ENCODE measurements at places on chromosomes 3 and 15. TPM values are rescaled to one million over a fixed set of nuclear protein-coding genes. Genes with fewer than 3 reads are reported as not detected.

The HESX1 gene
- 1.6 TPM for total RNA-seq

The SOX14 gene
- not detected for total RNA-seq

The GOLGA8J gene
- total RNA-seq: not detected

The CAPN3 gene
- total RNA-seq: 0.83 TPM

The ZNF280D gene
- total RNA-seq: 16.8 TPM

The ACP3 gene
- not detected for total RNA-seq

The LRRIQ4 gene
- not detected for total RNA-seq

The STAB1 gene
- total RNA-seq: 0.17 TPM

The AQP9 gene
- not detected for total RNA-seq

The MKRN3 gene
- total RNA-seq: 3.2 TPM

The C3orf20 gene
- 0.12 TPM for total RNA-seq

GRCh38 chr3:16653712-16654111, 48.5 kb upstream of the DAZL start:
- DNase-seq: no peak

GRCh38 chr3:55330355-55330754, 156.8 kb downstream of the WNT5A start:
- no peak for DNase-seq

GRCh38 chr3:86410587-86410986, 580.4 kb downstream of the VGLL3 start:
- DNase-seq: no peak

DNA sequence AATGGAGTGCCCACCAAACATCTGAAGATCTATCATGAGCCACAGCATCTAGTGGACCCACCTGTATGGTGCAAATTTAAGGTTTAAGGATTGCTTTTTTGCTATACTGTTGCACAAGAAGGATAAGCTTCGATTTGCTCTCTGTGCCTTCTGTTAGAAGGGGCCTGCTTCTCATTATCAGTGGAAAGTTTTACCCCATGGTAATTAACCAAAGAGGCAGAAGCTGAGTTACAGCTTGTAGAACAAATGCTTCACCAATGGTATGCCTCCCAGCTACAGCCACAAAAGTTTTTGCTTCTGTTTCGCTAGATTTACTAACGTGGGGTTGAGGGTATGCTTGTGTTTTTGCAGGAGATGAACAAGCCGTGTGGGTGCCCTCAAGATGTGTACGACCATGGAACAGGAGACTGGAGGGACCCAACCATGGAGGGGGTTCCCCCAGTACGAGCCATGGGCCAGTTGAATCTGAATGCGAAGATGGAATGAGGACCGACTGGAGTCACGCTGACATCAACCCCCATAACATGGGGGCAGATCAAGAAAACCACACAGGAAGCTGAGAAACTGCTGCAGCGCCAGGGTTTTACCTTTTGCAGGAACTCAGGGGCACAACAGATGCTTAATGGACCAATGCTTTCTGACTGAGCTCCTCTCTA, 43.5 kb downstream of the ACAD9 start:
- DNase-seq: peak; percentile 80

GRCh38 chr15:79035111-79035601, 55.4 kb downstream of the RASGRF1 start:
- DNase-seq: no peak

GRCh38 chr15:83954506-83954905, 281.1 kb upstream of the GOLGA6L4 start:
- DNase-seq: no peak

DNA sequence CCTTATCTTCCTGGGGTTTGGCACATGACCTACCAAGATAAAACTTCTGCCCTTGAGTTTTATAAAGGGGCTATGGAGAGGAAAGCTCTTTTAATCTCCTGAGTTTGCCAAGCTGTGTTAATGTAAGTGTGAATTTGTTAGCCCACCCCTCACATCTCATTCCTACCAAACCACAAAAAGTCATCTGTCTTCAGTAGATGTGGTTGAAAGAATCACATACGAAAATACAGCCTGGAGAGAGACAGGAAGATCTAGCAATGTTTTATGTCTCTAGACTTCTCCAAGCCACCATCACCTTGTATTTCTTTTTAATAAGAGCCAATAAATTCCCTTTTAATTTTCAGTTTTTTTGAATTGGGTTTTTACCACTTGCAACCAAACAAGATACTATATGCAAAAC, 68.9 kb upstream of the ZNF280D start:
- DNase-seq: no peak

DNA sequence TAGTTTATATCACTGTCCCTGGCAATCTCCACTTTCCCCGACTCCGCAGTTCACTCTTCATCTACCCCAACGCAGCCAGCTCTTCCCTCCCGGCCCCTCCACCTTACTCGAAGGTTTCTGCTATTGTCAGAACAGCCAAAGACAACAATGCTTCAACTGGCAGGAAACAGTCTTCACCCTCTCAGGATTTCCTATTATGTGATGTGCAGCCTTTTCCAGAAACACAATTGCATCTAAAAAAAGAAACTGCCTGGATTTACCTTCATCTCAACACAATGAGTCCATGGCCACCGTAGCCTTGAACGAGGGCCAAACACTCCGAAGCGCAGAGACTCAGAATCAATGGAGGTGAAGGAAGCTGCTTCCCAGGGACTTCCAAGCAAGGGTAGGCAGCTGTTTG, 182.1 kb upstream of the TSC22D2 start:
- DNase-seq: no peak

DNA sequence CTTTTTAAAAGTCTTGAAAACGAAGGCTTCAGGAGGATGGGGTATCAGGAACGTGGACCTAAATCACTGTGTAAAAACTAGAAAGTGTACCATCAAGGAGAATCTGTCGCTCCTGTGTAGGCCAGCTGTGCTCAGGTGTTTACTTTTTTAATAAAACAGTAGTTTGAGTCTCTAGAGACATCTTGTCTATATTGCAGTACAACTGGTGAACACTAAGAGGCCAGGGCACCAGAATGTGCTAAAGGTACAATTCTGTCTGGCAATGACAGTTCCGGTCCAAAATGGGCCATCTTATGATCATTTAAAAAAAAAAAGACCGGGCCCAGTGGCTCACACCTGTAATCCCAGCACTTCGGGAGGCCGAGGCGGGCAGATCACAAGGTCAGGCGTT, 61.8 kb upstream of the MCF2L2 start:
- no peak for DNase-seq

GRCh38 chr3:106533093-106533787, 664.4 kb upstream of the CBLB start:
- no peak for DNase-seq

DNA sequence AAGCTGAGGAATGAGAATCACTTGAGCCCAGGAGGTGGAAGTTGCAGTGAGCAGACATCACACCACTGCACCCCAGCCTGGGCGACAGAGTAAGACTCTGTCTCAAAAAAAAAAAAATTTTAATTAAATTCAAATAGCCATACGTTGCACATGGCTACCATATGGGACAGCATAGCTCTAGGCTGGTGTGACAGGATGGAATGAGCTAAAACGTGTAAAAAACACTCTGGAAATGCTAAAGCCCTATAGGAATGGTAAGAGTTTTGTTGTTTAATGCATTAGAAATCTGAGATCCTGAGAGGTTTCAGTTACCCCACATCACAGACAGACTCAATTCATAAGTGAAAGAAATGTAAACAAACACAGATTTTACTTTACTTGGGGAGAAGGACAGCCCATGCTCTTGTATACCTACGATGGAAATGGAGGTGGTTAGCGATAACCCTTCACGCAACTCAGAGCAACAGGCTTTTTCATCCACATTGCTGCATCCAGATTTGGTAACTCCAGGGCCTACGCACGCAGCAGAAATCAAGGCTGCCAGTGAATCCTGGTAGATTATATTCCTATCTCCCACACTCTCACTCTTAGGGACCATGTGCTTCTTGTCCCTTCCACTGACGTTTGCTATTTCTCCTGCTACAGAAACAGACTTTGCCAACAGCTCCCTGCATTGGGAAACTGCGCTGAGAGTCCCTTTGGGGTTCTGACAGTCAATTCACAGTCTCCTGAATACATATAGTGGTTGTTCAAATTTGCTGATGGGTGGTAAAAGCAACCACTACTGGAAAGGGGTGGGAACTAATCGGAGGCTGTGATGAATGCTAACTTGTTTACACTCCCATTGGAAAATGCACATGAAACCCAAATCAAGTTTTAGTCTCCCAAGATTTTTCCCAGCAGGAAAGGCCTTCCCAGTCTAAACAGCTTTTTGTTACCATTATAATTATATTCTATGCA, 3.1 kb downstream of the SH3BP5 start:
- no peak for DNase-seq

DNA sequence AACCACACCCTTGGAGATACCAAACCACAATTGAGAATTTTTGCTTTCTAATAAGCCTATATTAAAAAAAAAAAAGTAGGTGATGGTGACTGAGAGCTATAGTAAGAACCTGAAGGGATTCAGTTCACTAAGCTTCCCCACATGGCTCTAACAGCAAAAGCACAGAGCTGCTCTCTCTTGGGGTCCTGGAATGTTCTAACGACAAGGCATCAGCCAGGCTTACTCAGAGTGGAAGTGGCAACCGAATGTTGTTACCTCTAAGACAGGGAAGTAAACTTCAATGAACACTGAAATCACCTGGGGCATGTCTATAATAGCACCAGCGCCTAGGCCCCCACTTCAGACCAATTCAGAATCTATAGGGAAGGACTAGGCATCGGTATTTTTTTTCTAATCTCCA, 397.7 kb downstream of the MAGI1 start:
- DNase-seq: no peak

DNA sequence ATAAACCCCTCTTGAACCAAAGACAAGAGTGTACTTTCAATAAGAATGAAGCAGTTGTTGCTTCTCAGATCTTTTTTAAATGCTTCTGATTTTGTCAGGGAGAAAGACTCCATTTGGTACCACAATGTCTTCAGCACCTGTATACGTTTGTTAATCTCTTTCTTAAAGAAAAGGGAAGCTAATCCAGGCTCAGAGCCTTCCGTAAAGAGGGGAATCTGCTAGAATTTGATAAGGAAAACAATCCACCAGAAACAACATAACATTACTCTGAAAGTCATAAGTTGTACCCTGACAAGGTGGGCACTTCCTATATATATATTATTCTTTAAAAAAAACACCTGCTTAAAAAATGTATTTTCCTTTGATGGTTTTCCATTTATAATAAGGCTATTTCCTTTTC, 19.8 kb downstream of the SH3BP5 start:
- no peak for DNase-seq

- DNase-seq: no peak
These were observed 205.5 kb upstream of the TGFBR2 start for GRCh38 chr3:30400926-30401325.

DNA sequence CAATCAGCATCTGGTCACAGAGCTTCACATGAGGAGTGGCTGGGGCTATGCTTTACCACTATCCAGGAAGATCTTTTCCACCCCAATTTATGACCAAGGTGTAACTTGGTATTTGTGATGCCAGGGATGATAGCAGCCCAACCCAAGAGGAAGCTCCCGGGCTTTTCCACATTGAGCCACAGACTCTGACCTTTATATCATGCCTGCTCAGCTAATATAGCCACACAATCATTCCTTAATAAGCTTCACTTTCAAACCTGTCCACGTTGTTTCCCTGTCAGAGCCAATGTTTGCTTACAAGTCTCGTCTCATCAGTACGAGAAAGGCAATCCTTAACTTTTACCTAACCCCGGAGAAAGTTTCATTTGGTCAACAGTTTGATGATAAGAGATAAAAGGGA, 330.9 kb downstream of the SHQ1 start:
- no peak for DNase-seq

GRCh38 chr15:24318981-24319380, 356.6 kb upstream of the NPAP1 start:
- DNase-seq: no peak

DNA sequence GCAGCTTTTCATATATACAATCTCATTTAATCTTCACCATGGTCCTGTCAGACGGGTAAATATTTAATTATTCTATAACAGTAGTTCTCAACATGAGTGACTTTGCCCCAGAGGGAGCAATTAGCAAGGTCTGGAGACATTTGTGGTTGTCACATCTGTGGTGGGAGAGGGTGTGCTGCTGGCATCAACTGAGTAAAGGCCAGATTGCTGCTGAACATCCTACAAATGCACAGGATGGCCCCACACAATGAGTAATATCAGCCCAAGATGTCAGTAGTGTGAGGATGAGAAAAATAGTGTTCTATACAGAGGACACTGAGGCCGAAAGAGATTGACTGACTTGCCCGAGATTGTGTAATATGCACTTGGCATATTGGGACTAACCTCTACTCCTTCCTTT, 156.0 kb downstream of the AGBL1 start:
- DNase-seq: no peak

DNA sequence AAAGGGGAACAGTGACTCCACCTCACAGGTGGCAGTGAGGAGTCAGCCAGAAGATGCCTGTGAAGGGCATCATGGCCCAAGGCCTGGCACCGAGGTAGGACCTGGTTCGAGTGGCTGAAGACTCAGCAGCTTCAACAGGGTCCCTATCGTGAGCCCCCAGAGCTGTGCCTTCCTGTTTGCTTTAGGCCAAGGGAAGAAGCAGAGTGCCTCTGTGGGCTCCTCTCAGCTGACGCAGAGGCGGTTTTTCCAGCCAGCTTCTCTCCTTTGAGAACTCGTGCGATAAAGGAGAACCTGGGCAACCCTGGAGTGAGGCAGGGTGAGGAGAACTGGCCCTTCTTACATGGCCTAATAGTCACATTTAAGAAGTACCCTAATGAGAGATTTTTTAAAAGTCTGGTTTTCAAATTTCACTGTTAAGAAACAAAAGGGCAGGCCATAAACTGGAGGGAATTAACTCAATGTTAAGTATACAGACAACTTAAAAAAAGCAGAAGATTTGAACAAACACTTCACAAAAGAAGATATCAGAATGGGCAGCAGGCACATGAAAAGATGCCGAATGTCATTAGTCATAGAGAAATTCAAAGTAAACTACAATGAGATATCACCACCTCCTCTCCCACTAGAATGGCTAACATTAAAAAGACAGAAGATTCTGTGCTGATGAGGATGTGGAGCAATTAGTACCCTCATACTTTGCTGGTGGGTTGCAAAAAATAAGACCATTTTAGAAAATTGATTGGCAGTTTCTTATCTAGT, 23.1 kb upstream of the MRPS22 start:
- no peak for DNase-seq

DNA sequence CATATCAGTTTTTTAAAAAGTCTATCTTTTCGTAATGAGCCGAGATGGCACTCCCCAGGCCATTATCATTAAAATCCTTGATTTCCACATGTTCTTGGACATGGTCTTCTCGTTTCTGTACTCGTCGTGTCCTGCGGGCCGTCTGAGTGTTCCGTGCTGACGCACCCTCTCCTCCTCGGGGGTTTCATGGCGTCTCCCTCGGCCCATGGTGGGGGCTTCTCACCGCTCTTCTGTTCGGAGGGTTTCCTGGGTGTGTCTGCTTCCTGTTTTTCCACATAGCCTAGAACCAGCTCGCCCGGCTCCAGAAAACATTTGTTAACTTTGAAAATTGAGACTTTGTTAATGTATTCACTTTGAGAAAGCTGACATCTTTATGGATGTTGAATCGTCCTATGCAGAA, 92.7 kb downstream of the VGLL4 start:
- DNase-seq: no peak

DNA sequence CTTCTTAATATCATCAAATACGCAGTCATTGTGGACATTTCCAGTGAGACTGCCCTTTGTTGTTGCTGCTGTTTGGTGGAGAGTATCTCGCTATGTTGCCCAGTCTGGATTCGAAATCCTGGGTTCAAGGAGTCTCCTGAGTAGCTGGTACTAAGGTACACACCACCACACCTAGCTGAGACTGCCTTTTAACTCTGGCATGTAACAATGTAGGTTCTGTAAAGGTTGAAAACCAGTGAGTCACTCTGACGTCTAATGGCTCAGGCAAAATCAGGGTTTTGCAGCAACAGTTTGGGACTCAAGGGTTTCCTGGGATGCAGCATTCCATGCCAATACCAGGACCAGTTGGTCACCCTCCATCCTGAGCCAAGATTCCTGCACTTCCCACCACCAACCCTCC, 52.2 kb downstream of the AQP9 start:
- no peak for DNase-seq
